Colonic mucosa (tissue), 4 donors: ENCODE measurements at places on chromosomes 5 and 9.

GRCh38 chr9:113520109-113520642, 56.6 kb downstream of the RGS3 start:
- no peak for DNase-seq

DNA sequence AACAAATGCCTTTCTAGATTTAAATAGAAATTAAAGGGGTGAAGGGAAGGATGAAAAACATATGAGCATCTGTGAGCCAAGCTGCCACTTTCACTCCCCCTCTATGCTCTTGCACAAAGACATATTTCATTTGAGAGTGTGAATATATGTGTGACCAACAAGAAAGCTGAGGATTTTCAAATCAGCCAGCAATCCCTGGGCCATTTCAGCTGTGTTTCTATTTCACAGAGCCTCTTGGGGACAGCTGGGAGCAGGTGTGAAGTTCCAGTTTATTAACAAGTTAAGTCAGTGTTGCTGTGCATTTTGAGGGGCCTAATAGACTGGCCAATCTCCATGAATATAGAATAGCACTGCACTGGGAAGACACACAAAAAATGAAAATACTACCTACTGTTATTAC, 248.7 kb upstream of the RGMB start:
- DNase-seq = no peak

DNA sequence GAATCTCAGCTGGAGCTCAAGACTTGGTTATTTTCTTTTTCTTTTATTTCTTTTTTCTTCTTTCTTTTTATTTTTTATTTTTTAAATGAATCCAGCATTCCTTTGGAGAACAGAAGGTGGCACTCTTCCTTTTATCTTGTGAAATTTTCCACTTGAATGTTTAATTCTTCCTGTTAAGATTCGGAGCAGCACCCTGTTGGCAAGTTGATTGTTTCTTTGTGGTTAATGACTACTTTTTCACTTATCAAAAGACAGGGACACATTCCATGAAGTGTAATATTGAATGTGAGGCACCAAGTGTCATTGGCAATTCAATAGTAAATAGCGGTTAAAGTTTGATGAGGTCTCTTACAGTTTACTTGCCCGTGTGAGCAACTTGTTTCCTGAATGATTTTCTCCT, 240.5 kb upstream of the CHD1 start:
- no peak for DNase-seq

GRCh38 chr5:147062427-147062826, 172.4 kb upstream of the STK32A start:
- DNase-seq = no peak
